ENCODE measurements at places on chromosomes 3 and 15. TPM values are rescaled to one million over a fixed set of nuclear protein-coding genes. Genes with fewer than 3 reads are reported as not detected.

The ECE2 gene
- not detected for total RNA-seq

The RASGRF1 gene
- total RNA-seq = 1.2 TPM

The GOLGA8S gene
- total RNA-seq = not detected

GRCh38 chr15:67196672-67197363 lies 57.6 kb downstream of the AAGAB start:
- DNase-seq = peak; percentile 73

The SKOR1 gene
- not detected for total RNA-seq

GRCh38 chr3:169668957-169669741 lies 5.6 kb upstream of the MECOM start:
- DNase-seq = peak; percentile 80

GRCh38 chr3:100637197-100637631 lies 27.8 kb downstream of the ADGRG7 start:
- DNase-seq = no peak

DNA sequence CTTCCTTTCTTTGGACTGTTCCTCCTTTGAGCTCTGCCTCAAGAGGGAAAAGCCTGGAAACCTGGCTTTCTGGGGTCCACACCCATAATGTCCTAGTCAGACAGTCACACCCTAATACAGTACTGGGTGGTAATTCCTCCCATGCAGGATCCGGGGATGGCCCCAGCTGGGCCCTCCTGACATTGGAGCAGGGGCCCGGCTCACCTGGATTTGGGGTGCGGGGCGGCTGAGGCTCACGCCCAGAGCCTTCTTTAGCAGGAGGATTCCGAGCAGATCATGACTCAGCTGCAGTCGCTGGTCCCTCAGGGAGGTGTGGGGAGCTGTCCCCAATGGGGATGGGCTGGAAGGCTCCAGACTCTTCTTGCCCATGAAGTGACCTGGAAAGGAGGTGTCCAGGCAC lies 1.0 kb downstream of the NMB start:
- DNase-seq = no peak

The GOLGA8M gene
- total RNA-seq = not detected

GRCh38 chr15:61764141-61764540 lies 296.1 kb downstream of the VPS13C start:
- no peak for DNase-seq

The CHST2 gene
- total RNA-seq = 36.9 TPM

- DNase-seq = peak; percentile 47
These were observed 175.7 kb upstream of the KBTBD8 start for GRCh38 chr3:66822186-66823008.

The MB21D2 gene
- total RNA-seq = 16.1 TPM

DNA sequence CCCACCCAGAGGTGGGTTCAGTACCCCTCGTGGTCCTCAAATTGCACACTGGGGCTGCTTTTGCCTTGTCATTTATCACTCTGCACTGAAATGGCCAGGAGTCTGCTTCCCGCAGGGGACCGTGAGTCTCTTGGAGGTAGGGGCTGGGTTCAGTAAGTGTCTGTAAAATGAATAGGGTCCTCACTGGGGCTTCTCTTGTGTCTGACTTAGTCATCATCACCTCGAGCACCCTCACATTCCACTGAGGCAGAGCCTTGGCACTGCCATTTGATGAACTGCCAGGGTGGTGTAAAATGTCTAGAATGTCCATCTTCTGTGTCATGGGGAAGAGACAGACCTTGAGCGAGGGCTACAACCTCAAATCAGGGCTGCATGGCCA lies 61.0 kb upstream of the RYK start:
- DNase-seq = no peak

DNA sequence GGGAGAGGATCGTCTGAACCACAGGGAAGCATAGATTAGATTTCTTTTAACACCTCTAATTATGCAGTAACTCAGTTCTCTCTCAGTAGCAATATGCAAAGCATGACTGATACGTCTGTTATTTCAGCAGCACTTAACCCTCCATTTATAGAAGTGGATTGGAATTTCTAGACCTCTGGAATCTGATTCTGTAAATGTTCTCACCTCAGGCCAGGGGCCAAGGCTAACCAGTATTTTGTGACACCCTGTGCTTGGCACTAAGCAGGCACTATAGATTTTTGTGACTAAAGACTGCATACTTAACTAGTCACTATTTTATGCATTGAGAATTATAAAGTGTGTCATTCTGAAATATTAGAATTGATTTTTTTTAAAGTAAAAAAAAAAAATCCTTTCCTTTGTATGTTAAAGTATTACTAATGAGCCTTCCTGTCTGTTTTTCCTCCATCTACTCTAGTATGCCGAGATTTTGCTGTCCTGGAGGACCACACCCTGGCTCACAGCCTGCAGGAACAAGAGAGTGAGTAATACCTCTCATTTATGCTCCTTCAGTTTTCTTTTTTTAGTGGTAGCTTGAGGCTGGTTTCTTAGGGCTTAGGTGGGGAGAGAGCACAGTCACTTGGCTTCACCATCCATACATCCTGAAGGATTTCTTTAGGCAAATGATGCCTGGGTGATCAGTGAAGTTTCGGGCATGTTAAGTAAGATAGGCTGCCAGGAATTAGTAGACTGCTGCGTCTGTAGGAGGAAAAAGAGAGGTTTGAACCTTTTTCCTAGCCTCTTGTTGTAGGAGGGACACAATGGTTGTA lies 26.5 kb upstream of the UTS2B start:
- peak; percentile 84 for DNase-seq

GRCh38 chr15:70863450-70864218 lies 9.7 kb upstream of the LARP6 start:
- DNase-seq = peak; percentile 99

The ISL2 gene
- 0.57 TPM for total RNA-seq

The CPEB1 gene
- total RNA-seq = 0.94 TPM

DNA sequence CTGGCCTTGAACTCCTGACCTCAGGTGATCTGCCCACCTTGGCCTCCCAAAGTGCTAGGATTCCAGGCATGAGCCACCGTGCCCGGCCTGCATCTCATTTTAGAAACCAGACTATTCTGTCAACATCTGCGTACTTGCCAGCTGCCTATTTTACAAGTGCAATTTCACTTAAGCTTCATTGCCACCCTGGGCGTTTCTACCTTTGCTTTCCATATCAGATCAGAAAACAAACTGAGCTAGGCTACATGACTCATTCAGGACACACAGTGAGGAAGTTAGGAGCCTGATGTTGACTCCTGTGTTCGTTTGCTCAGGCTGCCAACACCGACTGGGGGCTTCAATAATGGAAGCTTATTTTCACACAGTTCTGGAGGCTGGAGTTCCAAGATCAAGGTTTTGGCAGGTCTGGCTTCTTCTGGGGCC lies 42.3 kb upstream of the KLHL25 start:
- peak; percentile 47 for DNase-seq

Measured in HT1080 (cell line).